ENCODE measurements at places on chromosomes 7 and 10.

GRCh38 chr7:1763033-1763432 is 93.0 kb downstream of the ELFN1 start:
- no peak for DNase-seq

DNA sequence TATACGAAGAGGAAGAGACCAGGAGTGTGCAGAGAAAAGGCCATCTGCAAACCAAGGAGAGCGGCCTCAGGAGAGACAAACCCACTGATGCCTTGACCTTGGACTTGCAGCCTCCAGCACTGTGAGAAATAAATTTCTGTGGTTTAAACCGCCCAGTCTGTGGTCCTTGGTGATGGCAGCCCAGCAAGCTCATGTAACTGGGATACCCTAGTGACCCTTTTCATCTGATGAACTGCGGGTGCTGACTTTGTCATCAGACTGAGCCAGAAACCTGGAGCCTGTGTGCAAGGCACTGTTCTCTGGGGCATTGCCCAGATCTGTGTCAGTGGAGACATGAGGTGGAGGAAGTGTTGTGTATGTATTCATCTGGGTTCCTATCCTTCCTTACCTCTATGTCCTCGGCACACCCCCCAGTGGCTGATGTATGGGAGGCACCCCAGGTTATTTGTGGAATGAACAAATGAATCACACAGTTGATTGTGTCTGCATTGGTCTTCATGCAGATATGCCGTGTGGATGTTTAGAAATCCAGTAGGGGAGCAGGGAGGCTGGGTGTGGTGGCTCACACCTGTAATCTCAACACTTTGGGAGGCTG is 64.5 kb upstream of the BTBD16 start:
- DNase-seq = no peak

DNA sequence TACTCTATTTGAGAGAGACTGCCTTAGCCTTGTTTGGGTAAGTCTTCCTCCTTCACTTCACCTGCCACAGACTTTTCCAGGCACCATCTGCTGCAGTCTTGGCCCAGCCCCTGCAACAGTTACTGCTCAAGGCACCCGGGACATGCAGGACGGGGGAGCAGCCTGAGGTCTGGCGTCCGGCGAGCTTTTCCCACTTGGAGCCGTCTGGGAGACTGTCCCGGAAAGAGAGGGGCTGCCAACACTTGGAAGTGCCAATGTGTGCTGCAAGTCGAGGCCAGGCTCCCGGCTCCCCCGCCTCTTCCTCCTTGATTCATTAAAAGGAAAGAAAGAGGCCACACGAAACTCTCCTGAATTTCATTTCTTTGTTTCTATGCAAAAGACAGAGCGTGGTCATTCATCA is 13.7 kb downstream of the HTRA1 start:
- DNase-seq = no peak

GRCh38 chr7:77248154-77248553 is 48.5 kb upstream of the FGL2 start:
- no peak for DNase-seq

- DNase-seq = no peak
These were observed 20.0 kb downstream of the ABCB1 start for GRCh38 chr7:87580636-87581035.

DNA sequence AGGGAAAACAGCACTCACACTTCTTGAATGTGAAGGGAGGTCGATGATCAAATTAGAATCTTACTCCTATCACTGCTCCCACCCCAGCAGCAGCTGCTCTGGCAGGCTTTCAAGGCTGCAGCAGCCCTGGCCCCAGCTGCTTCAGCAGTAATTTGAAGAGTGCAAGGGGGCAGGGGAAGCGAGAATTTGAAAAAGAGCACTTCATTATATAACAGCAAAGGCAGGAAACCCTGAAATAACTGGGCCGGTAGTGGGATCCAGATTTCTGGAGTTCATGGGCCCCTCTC is 44.9 kb downstream of the MYPN start:
- no peak for DNase-seq

DNA sequence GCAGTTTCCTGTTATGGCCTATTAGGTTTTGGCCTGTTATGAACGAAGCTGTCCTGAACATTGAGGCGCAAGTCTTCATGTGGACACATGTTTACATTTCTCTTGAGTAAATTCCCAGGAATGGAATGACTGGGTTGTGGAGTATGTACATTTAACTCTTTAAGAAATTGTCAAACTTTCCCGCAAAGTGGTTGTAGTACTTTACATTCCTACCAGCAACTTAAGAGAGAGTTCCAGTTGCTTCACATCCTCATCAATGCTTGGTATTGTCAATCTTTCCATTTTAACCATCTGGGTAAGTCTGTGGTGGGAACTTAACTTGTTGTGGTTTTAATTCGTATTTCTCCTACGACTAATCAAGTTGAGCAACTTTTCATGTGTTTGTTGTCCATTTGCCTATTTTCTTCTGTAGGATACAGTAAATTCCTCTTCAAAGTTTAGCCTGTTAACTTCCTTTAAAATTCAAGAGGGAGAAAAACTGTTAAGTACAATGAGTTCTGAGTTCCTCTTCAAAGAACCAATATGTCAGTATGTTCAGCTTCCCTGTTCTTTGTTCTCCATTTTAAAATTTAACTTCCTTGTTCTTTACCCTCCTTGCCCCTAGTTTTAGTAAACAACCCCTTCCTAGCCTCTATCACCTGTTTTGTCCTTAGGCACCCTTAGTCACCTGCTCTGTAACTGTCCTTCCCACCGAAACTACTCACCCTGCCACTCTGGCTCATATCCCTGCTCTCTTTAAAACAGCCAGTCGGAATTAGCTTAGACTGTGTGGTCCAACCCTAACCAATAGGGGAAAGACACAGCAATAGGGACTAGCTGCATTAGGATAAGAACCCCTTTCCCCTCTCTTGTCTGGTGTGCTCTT is 74.0 kb downstream of the FAM241B start:
- DNase-seq = no peak

DNA sequence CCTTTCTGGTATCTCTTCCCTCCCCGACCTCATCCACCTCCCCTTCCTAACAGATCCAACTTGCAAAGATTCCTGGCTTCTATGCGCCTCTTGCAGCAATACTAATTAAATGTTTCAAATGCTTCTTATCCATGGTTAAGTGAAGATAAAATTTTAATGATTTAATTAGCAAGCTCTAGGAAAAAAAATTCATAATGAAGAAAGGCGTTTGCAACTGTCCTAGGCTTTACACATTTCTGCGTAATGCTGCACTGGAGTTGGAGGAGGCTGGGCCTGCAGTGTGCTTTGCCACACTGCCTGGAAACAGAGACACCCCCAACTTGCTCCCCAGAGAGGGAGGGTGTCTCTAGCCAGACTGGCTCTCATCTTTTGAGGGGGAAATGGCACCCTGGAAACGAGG is 123.9 kb upstream of the CARD11 start:
- no peak for DNase-seq

- no peak for DNase-seq
These were observed 58.6 kb downstream of the HK1 start for GRCh38 chr10:69336952-69337295.

- no peak for DNase-seq
These were observed 50.2 kb downstream of the LAMB4 start for GRCh38 chr7:108079648-108080591.

DNA sequence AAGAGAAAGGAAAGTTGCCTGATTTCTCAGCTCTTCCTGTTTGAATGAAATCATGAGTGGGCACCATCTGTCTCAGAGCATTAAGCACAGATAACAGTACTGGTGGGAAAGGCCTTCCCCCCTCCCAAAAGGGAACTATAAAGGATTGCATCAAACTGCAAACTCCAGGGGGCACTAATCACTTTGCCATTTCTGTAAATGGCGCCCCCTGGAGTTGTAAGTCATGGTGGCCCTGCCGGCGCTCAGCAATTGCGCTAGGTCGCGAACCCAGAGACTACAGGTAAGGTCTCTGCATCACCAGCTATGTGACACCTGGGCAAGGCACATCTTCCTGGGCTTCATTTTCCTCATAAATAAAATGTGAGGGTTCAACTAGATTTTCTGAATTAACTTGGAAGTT is 11.1 kb downstream of the LRRC4 start:
- no peak for DNase-seq

GRCh38 chr10:43216931-43217562 is 49.8 kb downstream of the RASGEF1A start:
- DNase-seq = no peak

DNA sequence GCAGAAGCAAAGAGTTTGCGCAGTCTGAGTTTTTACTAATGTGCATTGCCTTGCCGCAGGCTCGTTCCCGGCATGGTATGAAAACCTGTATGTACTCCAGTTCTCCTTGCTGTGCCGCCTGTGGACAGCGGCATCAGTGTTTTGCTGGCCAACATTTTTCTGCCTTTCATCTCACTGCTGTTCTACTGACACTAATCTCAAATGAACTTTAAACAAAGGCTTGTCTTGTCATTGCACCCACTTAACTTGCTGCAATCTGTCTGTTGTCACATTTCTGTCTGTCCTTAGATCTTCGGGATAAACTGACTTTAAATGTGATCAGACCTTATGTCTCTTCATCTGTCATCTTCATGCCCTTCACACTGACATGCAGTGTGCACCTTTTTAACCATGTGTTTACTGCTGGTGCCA is 71.7 kb upstream of the ZNRF2 start:
- no peak for DNase-seq

DNA sequence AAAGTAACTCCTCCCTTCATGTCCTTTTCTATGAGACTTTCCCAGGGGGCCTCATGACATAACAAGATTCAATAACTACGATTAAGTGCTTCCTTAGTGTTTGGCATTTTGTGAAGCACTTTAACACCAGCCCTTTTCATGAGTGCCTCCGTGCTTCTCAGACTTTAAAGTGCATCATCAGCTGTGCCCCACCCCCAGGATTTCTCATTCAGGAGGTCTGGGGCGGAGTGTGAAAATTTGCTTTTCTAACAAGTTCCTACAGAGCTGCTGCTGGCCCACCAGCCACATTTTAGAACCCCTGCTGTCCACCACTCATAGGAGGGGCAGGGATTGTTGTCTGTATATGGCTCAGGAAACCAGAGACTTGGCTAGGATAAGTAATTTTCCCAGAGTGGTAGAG is 445.3 kb downstream of the LRMDA start:
- no peak for DNase-seq

All from CD4-positive, alpha-beta T cell treated with Interleukin-15 for 4 hours (primary cell).